Activated CD8-positive, alpha-beta memory T cell treated with anti-CD3 and anti-CD28 coated beads for 1 hour (primary cell): ENCODE measurements at places on chromosomes 5 and 9.

DNA sequence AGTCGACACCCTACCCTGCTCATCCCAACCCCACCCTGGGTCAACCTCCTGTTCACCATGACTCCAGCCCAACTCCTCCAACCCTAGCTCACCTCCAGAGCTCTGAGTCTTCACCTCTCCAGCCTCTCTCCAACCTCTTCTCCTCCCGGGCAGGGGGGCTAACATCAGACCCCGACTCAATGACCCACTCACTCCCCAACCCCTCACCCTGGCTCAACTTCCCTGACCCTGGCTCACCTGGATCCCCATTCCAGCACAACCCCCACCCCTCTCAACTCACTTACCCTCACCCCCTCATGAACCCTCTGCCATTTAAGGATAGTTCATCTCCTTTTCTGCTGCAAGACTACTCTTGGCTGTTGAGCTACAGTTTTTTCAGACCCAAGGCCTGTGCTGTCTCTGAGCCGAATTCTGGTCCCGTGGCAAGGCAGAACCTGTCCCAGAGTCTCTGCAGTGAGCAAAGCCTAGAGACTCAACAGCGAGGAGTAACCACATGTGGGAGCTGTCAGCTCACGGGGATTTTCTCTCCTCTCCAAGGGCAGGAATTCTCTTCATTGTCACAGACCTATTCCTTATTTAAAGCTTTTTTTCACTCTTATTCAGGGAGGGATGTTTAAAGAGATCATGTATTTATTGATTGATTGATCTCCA lies 29.8 kb downstream of the ANKRD33B start:
- DNase-seq: no peak

GRCh38 chr5:81393783-81394718 lies at the start of gene ACOT12:
ACOT12 (minus strand) TSS chr5:81394134; CDS start chr5:81394114, 20 bp downstream.
- no peak for DNase-seq

GRCh38 chr5:6708814-6709213 lies 4.4 kb upstream of the TENT4A start:
- DNase-seq: no peak

DNA sequence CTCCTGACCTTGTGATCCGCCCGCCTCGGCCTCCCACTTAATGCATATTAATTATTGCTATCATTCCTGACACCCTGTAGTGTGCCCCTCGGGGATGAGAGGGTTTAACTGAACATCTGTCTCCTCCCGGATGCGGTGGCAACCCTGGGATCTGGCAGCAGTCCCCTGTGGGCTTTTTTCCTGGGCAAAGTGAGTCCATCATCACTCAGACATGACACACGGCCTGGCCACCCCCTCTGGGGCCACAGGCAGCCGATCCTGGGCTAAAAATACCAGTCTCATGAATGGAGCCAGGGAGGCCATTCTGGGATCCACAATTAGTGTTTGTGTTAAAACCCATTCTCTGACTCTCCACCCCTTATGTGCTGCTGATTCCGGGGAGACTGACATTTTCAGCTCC lies 161.2 kb downstream of the RGS3 start:
- DNase-seq: no peak

- no peak for DNase-seq
These were observed 81.5 kb upstream of the C9orf72 start for GRCh38 chr9:27654629-27655285.

GRCh38 chr5:33306758-33307157 lies 134.0 kb upstream of the TARS1 start:
- no peak for DNase-seq

DNA sequence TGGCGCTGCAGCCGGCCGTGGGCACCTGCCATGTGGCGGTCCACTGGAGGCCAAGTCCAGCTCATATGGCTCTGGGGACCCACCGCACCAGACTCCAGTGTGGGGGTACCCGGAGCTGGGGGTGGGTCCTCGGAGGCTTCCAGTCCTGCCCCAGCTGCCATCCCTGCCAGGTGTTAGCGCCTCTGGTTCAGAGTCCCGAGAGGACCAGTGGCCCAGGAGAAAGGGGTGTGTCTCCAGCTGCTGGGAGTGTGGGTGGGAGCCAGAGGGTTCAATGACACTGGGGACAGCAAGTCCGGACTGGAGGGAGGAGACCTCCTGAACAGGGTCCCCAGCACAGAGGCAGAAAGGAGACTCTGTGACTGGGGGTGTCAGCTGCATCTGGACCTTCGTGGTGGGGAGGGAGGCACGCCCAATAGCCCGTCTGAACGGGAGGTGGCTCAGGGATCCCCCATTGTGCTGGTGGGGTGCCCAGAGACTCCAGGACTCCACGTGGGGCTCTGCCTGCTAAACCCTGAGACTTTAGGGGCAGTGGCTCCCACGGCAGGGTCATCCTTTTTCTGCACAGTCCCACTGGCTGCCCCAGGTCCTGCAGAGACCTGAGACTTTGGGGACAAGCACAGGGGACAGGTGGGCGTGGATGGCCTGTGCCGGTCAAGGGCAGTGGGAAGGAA lies 2.4 kb upstream of the AHRR start:
- DNase-seq: no peak

DNA sequence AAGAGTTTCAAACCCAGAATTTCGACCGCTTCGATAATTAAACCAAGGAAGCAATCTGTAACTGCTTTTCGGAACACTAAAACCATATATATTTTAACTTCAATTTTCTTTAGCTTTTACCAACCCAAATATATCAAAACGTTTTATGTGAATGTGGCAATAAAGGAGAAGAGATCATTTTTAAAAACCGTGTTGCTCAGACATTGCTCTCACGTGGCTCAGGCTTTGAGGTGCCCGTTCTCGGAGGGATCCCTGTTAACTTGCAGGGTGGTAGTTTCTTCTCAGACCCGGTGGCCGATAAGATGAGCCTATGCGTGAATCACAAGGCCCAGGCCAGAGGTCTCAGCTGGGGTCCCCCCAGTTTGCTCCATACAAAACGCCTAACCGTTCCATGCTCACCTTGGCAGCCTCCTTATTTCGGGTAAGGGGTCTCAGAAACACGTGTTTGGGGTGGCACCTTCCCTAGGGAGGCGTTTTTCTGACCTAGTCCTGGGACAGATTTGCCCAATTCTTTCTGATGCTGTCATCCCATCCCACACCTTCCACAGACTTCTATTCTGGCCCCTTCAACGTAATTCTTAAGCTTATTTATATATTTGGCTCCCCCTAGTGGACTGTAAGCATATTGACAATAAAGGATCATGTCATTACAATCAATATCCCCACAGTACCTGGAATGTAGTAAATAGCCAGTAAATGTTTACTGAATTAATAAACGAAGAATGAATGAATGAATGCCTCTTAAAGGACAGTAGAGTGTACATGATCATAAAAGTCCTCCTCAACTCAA lies 48.1 kb downstream of the THBS4 start:
- DNase-seq: no peak

- no peak for DNase-seq
These were observed 191.8 kb downstream of the PRR16 start for GRCh38 chr5:120655828-120656435.

DNA sequence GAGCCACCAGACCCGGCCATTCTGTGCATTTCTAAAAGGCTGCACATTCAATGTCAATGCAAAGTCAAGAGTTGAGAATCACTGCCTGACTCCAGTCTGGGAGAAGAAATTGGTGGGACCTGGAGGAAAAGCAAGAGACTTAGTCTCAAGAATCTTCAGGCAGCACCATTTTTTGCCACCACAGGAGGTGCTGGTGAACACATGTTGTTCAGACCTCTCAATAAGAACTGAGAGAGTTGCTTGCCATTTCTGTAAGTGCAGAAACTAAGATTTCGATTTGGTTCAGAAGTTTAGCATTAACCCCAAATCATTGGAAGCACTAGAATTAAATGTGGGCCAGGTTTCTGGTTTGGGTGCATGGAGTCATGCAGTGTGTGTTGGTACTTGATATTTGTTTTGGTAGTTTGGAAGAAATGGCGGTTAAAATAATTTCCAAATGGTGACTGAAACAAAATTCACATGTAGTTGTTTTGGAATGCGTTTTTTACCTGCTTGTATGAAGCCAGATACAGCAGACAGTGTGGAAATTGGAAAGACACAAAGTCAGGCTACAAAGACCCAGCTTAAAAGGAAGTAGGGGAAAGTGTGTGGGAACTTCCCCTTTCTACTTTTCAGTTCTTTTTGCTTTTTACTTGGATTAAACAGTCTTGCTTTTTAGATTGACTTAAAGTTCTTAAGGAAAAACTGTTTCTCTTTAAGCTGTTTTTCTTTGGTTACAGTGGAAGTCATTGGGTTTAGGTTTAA lies 20.4 kb downstream of the PDE8B start:
- no peak for DNase-seq

DNA sequence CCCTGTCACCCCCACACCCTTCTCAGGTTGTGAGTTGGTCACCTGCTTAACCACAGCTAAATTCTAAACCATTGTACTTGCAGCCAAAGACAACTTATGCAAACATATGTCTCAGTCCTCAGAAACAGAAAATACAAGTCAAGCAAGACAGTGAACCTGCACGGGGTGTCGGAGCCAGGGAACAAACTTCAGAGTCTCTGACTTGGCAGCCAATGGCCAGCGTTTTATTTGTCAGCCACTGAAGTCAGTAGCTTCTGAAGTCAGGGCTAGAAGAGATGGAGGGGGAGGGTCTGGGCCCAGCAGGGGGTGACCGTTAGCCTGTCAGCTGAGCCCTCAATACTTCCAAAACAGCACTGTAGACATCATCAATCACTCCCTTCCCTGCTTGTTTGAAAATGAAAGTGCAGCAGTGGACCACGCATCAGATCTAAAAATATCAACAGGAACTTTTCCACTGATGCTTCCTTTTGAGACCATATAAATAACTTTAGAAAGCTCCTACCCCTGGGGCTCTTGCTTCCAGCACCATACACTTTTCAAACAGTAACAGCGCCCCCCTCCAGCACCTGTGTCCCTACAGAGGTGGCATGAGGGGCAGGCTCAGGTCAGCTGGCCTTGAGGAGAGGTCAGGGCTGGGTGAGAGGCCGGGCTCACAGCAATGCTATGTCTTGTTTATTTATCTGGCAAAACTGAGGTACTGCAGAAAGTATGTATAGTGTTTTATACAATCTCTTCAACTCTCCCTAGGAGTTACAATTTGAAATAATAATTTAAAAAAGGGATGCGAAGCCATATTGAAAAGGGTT lies 142.5 kb downstream of the ACER2 start:
- DNase-seq: no peak

GRCh38 chr5:96220610-96221390 lies 212.2 kb downstream of the PCSK1 start:
- no peak for DNase-seq

DNA sequence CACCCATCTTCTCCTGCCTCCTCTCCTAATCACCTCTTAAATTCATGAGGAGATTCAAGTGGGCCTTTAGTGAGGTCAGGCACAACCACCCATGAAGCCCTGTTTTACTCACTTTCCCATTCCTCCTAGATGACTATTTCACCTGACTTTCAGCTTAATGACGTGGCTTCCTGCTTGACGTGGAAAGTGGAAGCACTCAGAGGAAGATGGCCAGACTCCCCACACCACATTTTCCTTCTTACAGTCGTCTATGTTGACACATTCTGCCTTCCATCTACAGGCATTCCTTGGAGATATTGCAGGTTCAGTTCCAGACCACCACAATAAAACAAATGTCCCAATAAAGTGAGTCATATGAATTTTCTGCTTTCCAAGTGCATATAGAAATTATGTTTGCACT lies 146.4 kb upstream of the TAS2R1 start:
- no peak for DNase-seq

GRCh38 chr9:114674798-114675540 lies 7.0 kb downstream of the TEX48 start:
- DNase-seq: no peak

DNA sequence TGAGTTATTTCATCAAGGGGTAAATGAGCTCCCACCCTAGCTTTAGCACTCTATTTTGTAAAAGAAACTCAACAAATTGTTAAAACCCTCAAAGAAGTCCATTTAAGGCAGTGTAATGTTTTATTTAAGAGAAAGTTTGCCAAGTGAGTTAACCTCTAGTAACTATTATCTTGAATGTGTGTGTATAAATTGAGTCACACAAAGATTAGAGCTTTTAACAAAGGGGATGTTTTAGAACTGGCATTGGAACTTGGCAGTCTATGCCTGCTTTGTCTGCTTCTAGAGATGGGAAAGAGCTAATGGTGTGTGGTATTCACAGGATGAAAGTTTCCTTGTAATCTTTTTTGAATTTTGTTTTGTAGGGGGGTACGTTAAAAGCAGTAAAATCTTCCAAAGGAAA lies 33.2 kb downstream of the KDM3B start:
- DNase-seq: no peak

DNA sequence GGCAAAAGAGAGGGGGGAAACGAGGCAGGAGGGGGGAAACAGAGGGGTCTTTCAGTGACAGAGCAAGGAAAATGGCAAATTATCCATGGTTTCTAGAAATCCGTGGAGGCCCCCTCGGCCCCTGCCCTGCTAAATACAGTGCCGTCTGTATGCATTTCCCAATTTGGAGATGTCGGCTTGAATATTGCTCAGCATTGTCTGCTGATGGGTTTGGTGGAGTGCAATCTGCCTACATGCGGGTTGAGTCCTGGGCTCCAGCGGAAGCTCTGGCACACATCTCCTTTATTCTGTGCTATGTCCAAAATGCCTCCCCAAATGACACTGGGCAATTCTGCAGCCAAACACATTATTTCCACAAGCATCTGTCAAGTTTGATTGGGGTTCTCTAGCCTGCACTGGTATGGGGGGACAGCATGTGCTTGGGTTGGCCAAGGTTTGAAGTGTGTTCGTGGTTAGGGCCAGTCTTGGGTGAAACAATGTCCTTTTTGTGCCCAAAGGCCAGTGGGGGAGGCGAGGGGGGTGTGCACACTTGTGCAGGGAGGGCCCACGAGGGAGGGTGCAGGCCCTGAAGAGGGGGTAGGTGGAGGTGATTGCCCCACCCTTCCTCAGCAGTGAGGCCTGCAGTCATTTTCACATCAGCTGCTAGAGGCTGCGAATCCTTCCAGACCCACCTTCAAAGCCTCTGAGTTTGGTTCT lies 6.2 kb upstream of the NEUROG1 start:
- DNase-seq: no peak

GRCh38 chr5:57406641-57407040 lies 76.0 kb downstream of the ACTBL2 start:
- no peak for DNase-seq

DNA sequence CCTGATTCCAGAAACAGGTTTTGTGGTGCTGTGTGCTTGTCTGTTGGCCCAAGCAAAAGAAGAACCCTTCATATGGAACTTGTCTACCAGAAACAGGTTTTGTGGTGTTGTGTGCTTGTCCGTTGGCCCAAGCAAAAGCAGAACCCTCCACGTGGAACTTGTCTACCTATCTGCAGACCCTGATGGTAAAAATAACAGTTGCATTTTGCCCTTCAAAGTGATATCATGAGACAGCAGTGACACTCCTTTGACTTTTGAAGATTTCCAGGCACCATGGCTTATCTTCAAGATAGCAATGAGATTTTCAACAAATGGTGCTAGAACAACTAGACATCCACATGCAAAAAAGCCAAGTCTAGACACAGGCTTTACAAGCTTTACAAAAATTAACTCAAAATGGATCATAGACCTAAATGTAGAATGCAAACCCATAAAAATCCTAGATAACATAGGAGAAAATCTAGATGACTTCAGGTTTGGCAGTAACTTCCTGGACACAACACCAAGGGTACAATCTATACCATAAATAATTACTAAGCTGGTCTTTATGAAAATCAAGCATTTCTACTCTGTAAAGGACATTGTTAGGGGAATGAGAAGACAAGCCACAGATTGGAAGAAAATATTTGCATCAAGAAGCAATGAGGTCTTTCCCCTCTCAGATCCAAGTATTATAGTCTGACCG lies 16.8 kb downstream of the MACROH2A1 start:
- no peak for DNase-seq

- no peak for DNase-seq
These were observed 16.4 kb upstream of the OMD start for GRCh38 chr9:92440751-92441046.

- DNase-seq: no peak
These were observed 77.2 kb downstream of the TSPAN17 start for GRCh38 chr5:176724472-176724871.
